Right lobe of liver (tissue), 6 donors: ENCODE measurements at places on chromosomes 1 and 21. TPM values are rescaled to one million over a fixed set of nuclear protein-coding genes. Genes with fewer than 3 reads are reported as not detected.

GRCh38 chr1:37553598-37553926 lies 531 bp downstream of the SNIP1 start:
- no peak for DNase-seq

Gene KPRP
- not detected for total RNA-seq

- no peak for DNase-seq
Measured at GRCh38 chr1:232300466-232300865, 329.5 kb downstream of the SIPA1L2 start.

DNA sequence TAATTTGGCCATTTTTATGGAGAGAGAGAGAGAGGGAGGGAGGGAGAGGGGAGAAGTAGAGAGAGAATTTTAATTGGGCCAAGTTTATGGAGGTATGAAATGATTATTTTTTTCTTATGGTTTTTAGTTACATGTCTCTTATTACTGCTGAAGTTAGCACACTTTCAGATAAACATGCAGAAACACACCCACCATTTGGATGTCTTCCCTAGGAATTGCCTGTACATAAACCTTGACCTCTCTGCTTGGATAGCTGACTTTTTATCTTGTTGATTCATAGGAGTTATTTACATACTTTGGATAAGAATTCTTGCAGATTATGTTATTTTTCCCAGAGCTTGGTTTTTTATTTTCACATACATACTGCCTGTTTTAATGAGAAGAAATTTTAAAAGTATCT lies 310.2 kb upstream of the ADAMTS5 start:
- no peak for DNase-seq

- no peak for DNase-seq
Measured at GRCh38 chr1:247530785-247531184, 5.5 kb downstream of the OR2C3 start.

- DNase-seq: no peak
Measured at GRCh38 chr1:214002472-214002871, 14.7 kb downstream of the PROX1 start.

DNA sequence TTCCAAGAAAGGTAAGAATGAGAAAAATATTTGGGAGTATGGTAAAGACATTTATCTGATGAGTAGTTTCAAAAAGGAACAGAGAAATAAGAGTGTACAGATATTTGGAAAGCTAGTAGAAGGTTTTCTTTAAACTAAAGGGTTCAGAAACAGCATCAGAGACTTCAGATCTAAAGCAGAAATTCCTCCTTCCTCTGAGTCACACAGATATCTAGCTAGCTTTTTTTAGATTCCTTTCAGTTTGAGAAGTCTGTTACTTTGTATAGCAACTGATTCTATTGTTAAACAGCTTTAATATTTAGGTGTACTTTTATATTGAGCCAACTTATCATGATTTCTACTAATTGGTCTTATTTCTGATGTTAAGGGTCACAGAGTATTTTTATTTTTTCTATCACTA lies 4.7 kb downstream of the AMY2B start:
- no peak for DNase-seq

DNA sequence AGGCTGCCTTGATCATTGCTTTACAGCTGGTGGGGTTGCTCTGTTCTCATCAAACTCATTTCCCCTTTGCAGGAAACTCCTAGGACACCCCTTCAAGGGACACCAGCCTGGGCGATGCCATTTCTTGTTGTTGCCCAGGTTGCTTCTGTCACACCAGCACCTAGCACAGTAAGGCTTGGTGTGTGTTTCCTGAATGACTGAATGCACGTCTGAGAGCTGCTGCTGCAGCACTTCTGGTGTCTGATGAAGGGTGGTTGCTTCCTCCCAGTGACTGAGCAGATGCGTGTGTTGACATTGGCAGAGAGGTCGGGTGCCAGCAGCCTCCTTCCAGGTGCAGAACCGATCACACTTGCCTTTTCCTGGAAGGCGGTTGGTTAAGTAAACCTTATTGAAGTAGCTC lies 477.4 kb downstream of the CAMTA1 start:
- DNase-seq: no peak

- no peak for DNase-seq
Measured at GRCh38 chr1:216075339-216075738, 347.9 kb downstream of the USH2A start.

GRCh38 chr1:150066838-150067183 lies 765 bp upstream of the VPS45 start:
- peak; percentile 69 for DNase-seq

DNA sequence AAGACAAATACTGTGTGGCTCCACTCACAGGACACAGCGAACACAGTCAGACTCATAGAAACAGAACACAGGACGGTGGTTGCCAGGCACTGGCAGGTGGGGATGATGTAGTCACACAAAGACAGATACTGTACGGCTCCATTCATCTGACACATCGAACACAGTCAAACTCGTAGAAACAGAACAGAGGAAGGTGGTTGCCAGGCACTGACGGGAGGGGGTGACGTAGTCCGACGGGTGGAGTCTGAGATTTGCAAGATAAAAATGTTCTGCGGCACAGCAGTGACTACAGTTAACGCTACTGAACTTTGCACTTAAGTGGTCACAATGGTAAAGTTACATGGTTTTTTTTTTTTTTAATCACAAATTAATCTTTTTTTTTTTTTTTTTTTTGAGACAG lies 18.7 kb downstream of the C21orf58 start:
- no peak for DNase-seq

Gene CFAP57
- not detected for total RNA-seq

GRCh38 chr21:29181799-29182470 lies 51.5 kb downstream of the MAP3K7CL start:
- no peak for DNase-seq

DNA sequence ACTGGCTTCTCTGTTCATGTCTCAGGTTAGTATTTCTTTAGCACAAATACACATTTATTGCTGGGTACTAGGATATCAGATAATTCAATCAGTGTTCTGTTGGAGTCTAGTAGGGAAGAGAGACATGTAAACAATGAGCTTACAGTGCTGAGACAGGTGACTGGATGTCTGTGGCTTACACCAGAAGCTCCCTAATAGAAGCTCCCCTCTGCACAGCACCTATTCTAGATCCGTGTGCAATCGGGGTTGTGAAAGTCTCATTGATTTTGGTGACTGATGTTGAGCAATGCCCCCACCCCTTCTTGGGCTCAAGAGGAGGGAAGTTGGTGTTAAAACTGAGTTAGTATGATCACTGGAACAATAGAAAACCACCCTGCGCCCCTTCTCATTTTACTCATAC lies 279.2 kb downstream of the RPS6KC1 start:
- DNase-seq: no peak

Gene TMIGD3
- 6.5 TPM for total RNA-seq

Gene SMIM1
- 3.8 TPM for total RNA-seq

- DNase-seq: no peak
Measured at GRCh38 chr1:201335901-201336300, 41.6 kb downstream of the TNNT2 start.

Gene SAMSN1
- 3.8 TPM for total RNA-seq

Gene RNU1-3
- total RNA-seq: 1,415 TPM

DNA sequence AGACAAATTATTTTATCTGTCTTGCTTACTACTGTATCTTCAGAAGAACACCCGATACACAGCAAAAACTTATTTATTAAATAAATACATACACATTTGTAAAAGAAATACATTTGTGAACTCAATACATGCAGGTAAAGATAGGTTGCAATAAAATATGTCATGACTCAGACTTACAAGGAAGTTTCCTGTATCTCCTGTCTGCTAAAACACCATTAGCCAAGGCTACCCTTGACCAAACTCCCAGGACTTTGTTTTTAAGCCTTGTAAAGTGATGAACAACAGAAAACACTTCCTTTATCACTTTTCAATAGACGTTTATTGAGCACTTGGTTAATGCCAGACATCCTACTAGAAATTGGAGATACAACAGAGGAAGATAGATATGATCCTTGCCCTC lies 56.5 kb upstream of the HSD17B7 start:
- no peak for DNase-seq

- no peak for DNase-seq
Measured at GRCh38 chr1:21234779-21235178, 55.5 kb downstream of the ECE1 start.

DNA sequence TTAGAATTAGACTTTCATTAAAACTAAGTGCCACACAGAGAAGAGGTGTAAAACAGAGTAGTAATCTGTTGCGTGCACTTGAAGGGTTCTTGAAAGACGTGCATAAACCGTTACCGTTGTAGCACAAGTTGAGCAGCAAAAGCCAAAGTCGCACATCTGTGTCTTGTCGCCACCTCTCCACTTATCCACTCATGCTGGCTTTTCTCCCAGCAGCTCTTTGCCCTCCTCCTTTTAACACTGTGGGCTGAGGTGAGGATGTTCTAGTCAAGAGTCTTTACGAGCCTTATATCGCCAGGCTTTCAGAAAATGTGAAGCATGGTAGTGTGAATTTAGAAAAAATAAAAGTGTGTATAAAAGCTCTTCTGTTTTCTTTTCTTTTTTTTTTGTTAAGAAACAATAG lies 48.0 kb downstream of the NR5A2 start:
- DNase-seq: no peak

- DNase-seq: no peak
Measured at GRCh38 chr1:7529917-7530316, 241.2 kb upstream of the VAMP3 start.

Gene LRRC71
- 0.12 TPM for total RNA-seq

DNA sequence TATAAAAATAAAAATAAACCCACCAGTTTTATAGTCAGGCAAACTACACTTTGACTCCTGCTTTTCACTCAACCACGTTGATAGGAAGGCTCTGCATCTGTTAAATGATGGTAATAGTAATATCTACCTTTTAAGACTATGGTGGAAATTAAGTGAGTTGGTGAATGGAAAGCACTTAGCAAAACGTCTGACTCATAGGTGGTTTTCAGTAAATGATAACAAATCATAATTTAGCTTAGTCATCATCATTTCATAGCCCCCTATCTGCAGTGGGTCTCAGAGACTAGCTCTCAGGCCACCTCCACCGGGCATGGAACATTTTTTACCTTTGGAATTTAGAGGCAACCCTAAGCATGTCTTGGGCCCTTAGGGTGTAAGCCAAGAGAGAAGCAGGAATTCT lies 160.0 kb downstream of the PDE4B start:
- DNase-seq: no peak

DNA sequence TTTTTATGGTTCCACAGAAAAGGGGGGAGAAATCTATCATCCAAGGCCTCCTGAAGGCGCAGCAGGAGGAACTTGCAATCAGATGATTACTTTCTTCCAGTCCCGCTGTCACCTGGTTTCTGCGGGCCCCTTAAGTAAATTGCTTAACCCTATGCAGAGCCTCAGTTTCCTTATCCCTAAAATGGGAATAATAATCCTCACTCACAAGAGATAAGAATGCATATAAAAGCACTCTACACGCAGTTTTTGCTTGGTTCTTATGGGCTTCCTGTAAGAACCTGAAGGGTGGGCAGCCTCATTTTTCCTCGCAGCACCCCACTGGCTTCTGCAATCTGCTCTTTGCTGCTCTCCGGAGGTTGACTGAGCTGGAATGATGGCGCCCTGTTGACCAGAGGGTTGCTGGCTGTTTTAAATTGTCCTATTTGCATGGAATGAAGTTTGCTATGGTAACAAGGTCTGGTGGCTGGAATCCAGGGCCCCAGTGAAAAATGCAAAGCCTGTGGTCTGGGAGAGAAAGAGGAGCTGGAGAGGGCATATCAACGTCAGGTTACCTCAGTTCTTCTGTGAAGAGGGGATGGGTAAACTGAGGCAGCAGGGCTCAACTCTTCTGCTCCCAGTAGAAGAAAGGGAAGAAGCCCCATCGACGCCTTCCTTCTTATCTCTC lies 1.0 kb upstream of the KAZN start:
- DNase-seq: no peak

Gene CCDC18
- 2.3 TPM for total RNA-seq

DNA sequence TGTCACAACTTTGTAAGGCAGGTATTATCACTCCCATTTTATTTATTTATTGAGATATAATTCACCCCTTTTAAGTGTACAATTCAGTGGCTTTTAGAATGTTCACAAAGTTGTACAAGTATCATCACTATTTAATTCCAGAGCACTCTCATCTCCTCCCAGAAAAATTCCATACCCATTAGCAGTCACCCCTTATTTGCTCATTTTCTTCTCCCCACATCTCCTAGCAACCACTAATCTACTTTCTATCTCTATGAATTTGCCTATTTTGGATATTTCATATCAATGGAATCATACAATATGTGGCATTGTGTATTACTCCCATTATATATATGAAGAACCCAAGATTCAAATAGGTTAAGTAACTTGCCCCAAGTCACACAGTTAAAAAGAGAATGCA lies 7.0 kb downstream of the DSTYK start:
- no peak for DNase-seq

- no peak for DNase-seq
Measured at GRCh38 chr21:46388896-46389295, 64.9 kb downstream of the PCNT start.

DNA sequence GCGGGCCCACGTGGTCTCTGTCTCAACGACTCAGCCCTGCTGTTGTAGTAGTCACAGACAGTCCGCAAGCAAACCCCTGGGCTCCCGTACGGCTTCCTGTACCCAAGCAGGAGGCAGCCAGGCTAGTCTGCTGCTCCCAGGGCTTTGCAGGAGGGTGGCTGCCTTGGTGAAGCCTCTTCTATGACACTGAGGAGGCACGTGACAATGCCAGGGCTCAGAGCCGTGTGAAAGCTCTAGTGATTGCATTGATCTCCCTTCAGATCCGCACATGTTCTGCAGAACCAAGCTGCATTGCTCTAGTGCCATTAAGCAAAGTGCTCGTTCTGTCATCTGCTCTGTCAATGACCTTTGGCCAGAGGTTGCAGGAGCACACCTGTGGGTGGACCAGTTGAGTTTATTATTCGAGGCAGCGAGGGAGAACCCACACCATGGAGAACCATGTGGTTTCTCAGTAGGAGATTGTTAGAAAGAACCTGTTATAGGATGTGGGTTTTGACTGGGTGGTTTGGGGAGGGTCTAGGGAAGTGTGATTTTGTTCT lies 18.0 kb downstream of the UMODL1 start:
- no peak for DNase-seq

DNA sequence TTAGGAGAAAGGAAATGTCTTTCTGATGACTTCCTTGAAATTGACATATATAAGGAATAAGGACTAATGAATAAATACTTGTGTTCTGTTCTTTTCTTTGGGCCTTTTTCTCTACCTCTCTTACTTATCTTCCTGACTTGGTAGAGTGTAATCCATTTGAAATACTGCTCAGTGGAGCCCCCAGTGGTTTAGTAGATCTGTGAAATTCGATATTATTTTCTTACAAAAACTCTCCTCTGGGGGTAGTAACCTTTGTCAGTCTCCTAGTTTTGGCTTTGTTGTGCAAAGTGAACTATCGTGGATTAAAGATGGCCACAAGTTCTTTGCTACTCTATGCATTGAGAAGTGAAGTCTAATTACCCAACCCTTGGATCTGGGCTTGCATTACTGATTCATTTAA lies 48.8 kb downstream of the DUSP10 start:
- DNase-seq: no peak

Gene FCRL6
- total RNA-seq: not detected

DNA sequence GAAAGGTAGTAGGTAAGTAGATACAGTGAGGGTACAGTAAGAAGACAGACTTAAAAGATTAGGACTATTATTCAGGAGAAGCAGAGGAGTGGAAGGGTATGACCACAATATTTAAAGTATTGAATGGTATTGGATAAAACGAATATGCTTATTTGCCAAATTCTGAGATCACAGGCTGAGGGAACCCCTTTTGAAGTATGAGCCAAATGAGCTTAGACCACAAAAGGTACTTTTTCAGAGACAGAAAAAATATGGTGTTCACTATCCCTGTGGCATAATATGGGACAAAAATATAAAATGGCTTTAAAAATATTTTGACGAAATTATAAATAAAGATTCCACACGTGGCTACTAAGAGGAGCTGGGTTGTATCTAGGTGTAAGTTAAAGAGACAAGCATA lies 880 bp upstream of the MTF2 start:
- DNase-seq: no peak

- DNase-seq: no peak
Measured at GRCh38 chr1:94746635-94747525, 73.3 kb upstream of the SLC44A3 start.
